ENCODE measurements at places on chromosomes 12 and 14. TPM values are rescaled to one million over a fixed set of nuclear protein-coding genes. Genes with fewer than 3 reads are reported as not detected.

GRCh38 chr14:84029246-84029645 is 1500.7 kb upstream of the FLRT2 start:
- no peaks in the 10 kb centered on the region for H3K4me1 ChIP-seq
- DNase-seq = no peak
- H3K27ac ChIP-seq = no peak overlapping the region
- H3K4me3 ChIP-seq = no peak overlapping the region

Gene CNTN1
- not detected for polyA plus RNA-seq

Gene KRT6C
- polyA plus RNA-seq = not detected

DNA sequence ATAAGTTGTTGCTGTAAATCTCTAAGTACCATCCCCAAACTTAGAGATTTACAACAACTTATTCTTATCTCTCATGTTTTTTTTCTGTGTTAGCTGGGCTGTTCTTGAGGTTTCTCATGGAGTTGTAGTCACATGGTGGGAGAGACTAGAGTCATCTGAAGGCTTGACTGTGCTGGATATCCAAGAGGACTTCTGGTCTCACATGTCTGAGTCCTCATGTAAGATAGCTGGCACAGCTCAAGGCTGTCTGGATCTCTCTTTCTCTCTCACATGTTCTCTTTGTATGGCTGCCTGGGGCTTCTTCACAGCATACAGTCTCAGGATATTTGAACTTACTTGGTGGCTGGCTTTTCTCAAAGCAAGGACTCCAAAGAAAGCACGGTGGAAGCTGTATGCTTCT is 63.8 kb downstream of the DACT1 start:
- DNase-seq = no peak
- no peak overlapping the region for H3K27ac ChIP-seq
- H3K4me1 ChIP-seq = no peaks in the 10 kb centered on the region
- H3K27me3 ChIP-seq = peaks cover 14% of the 10 kb centered on the region
- no peak overlapping the region for H3K4me3 ChIP-seq

DNA sequence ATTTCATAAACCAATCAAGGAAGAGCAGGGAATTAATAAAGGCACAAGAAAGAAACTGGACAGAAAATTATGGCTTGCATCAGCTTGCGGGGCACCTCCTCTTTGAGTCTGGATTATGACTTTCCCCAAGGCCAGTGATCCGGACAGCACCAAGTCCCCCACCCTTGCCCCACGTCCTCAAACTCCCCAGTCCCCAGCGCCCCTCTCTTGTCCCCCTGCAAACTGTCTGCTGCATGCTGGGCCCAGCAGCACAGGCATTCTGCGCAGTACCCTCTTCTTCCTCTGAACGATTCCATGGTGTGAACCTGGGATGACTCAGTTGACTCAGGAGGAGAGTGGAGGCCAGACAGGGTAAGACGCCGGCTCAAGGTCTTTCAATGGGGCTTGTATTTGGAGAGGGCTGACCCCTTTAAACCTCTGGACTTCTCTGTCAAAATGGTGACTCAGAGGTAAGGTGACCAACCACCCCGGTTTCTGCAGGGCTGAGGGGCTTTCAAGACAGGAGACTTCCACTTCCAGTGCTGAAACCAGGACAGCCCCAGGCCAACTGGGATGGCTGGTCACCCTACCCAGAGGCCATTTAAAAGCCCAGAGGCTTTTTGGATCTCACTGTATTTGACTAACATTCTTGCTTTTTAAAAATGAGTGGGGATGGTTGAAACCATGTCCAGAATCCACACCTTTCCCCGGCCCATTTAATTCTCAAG is 13.5 kb downstream of the C14orf132 start:
- no peaks in the 10 kb centered on the region for H3K36me3 ChIP-seq
- H3K27ac ChIP-seq = no peak overlapping the region
- H3K27me3 ChIP-seq = peaks cover 36% of the 10 kb centered on the region
- DNase-seq = no peak
- H3K4me1 ChIP-seq = no peaks in the 10 kb centered on the region

All from naive thymus-derived CD8-positive, alpha-beta T cell (primary cell).